ENCODE measurements at places on chromosomes 7 and 10. TPM values are rescaled to one million over a fixed set of nuclear protein-coding genes. Genes with fewer than 3 reads are reported as not detected.

The UPP1 gene
- 42.4 TPM for polyA plus RNA-seq

DNA sequence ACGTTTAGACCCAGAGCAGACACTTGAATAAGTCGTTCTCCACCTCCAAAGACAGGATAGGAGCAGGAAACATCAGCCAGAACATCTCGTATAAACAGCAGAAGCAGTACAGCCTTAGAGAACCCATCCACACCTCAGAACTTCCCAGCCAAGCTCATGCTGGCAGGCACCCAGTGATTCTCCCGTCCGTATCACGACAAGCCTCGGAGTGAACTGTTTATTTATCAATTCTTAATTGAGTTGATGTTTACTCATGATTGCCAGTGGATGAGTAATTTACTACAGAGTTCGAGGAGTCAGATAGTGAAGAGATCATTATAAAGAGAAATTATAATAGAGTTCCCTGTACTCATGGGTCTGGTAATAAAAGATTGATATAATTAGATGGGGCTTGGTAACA, 811.5 kb downstream of the LRMDA start:
- no peaks in the 10 kb centered on the region for H3K36me3 ChIP-seq
- no peak overlapping the region for H3K4me3 ChIP-seq
- peak; percentile 63 for DNase-seq

DNA sequence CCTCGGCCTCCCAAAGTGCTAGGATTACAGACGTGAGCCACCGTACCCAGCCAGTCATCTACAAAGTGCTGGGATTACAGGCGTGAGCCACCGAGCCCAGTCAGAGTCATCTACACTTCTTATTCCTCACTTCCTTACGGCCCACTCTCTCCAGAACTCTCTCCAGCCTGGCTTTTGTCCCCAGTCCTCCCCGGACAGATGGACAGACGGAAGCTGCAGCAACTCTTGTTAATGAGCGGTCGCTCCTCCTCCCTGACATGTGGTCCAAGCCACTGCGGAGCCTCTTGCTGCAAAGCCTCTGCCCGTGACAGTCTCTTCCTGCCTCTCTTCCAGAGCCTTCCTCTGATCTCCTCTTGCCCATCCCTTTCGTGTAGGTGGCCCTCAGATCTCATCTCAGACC, 45.9 kb downstream of the TMEM270 start:
- H3K4me3 ChIP-seq, result no peak overlapping the region
- no peaks in the 10 kb centered on the region for H3K4me1 ChIP-seq
- H3K27me3 ChIP-seq, result no peaks in the 10 kb centered on the region
- H3K36me3 ChIP-seq, result no peaks in the 10 kb centered on the region

GRCh38 chr7:69431626-69432025, 166.6 kb upstream of the AUTS2 start:
- H3K27me3 ChIP-seq, result no peaks in the 10 kb centered on the region
- H3K36me3 ChIP-seq, result no peaks in the 10 kb centered on the region
- H3K4me3 ChIP-seq, result no peak overlapping the region
- peaks cover 9% of the 10 kb centered on the region for H3K4me1 ChIP-seq

DNA sequence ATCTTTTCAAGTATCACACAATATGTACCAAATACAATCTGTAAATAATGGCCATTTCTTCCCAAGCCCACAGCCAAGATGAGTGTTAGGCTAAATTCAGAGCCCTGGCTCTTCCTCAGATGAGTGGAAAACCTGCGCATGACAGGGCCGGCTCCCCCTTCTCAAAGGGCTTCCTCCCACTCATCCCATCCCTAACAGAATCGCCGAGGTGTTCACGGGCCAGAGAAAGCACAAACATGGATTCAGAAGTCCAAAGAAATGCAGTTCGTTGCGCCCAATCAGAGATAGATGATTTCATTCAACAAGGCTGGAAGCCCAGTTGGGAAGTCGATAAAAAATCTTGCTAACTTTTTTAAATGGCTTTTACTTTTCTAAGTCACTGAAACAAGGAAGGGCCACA, 121.8 kb downstream of the UBE2H start:
- no peak overlapping the region for H3K4me3 ChIP-seq
- peaks cover 26% of the 10 kb centered on the region for H3K36me3 ChIP-seq
- H3K27ac ChIP-seq, result no peak overlapping the region
- no peak for DNase-seq

Data from small intestine (tissue), 16 donors.